ENCODE measurements at places on chromosomes 3 and 15.
A peak's percentile ranks its signal among the peaks of the same experiment; 100 is the strongest.

DNA sequence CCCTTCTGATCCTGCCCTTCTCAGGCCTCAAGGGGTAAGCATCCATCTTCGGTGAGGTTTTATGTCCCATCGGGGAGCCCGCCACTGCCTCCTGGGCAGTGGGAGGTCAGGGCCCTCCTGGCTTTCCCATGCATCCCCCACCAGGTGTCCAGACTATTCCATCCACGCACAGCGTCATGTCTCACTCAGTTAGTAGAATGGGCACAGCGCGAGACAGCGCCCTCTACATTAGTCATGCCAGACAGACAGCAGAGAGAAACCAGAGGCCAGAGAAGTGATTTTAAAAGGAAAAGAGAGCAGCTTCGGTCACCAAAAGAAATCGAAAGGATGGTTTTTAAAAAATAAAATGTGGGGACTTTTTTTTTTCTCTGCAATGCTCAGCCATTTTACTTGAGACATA, 49.8 kb downstream of the ZDHHC3 start:
- DNase-seq: peak; percentile 43

GRCh38 chr3:143000528-143000927, 842 bp upstream of the U2SURP start:
- no peak for DNase-seq

DNA sequence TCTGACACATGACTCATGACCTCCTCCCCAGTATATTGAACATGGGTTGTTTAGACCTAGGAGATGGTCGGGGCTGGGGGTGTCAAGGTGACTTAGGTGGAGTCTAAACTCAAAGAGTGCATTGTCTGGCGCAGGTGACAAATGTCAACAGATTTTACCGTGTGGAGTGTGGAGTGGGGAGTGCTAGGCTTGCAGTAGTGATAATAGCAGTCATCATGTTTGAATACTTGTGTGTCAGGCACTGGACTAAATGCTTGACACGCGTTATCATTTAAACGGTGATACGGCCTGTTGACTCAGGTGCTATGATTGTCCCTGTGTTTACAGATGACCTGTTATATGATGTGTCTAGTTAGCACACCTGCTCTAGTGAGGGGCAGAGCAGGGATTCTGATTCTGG, 30.8 kb downstream of the MUC20 start:
- DNase-seq: no peak

DNA sequence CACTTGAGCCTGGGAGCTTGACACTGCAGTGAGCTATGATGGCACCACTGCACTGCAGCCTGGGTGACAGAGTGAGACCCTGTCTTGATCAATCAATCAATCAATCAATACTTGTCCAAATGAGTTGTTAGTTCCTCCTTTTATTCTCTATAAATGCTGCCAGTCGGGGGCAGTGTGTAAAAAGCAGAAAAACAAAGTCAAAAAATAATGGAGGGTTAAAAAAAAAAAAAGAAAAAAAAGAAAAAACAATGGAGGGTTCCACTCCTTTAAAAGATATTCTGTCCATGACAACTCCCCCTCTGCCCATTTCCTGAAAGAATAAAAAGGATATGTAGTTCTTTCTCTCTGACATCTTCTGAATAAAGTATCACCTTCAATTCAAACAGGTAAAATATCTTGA, 1068.6 kb downstream of the FHIT start:
- DNase-seq: no peak

DNA sequence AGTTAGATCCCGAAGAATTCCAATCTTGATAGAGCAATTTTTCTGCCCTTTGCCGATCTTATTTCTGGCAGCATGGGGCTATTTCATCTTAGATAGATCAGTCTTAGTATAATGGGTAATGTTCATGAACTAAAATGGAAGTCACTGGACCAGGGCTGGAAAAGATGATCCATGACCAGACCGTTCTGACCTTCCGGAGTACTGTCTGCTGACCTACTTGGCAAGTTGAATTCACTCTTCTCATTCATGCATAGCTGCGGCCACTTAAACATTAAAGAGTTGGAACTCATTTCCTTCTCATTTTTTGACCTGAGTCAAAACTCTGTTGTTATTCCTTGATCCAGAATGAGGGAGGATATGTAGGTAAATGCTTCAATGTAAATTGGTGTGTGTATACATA, 32.5 kb downstream of the GMNC start:
- DNase-seq: no peak

- no peak for DNase-seq
Measured at GRCh38 chr3:153911116-153911515, 210.1 kb upstream of the ARHGEF26 start.

DNA sequence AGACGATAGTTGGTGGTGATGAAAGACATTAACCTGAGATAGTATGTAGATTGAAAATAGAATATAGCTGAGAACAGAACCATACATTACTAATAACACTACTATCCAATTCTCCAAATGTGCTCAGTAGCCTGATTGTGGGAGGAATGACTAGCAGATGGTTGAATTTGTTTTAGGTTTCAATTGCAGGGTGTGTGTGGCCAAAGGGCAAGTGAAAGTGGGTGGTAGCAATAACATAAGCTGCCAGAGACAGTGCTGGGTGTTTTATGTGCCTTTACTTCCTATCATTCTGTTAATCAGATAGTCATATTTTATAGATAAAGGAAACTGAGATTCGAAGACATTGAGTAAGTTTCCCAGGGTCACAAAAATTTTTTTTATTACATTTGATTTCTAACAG, 249.5 kb upstream of the ARL6 start:
- no peak for DNase-seq

GRCh38 chr3:156148946-156149381, 28.6 kb downstream of the KCNAB1 start:
- no peak for DNase-seq

- no peak for DNase-seq
Measured at GRCh38 chr3:61682671-61683548, 121.5 kb downstream of the PTPRG start.

- DNase-seq: peak; percentile 39
Measured at GRCh38 chr3:185280572-185281365, 26.9 kb upstream of the EHHADH start.

- DNase-seq: no peak
Measured at GRCh38 chr3:133840055-133840737, 34.6 kb downstream of the SRPRB start.

- no peak for DNase-seq
Measured at GRCh38 chr3:56939834-56940233, 120.6 kb upstream of the SPATA12 start.

- DNase-seq: peak; percentile 69
Measured at GRCh38 chr3:128969993-128970739, 23.7 kb downstream of the CFAP92 start.

- DNase-seq: no peak
Measured at GRCh38 chr3:72126441-72127223, 341.7 kb upstream of the PROK2 start.

DNA sequence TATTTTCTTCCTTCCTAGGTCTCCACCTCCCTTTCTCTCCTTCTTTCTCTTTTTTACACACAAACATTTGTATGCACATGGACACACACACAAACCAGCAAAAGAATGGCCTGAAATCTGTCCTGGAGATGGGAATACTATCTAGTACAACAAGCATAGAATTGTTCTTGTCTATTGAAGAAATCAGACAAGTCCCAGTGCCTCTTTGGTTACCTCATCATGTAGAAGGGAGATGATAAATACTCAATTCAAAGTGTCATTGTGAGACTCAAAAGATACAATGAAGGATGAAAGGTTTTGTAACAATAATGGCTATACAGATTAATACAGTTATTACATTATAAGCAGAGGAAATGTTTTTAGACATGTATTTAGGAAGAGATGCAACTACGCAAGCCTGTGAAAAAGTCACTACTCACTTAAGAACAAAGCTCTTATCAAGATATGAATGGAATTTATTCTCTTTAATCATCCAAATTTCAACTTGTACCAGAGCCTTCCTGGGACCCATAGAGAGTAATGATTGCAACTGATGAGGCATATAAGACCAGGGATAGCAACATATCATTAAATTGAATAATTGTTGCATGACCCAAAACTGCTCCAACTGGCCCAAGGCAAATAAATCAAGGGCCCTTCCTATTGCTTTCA, 43.2 kb downstream of the P3H2 start:
- DNase-seq: no peak

GRCh38 chr3:167787440-167787839, 51.9 kb downstream of the SERPINI1 start:
- no peak for DNase-seq

- DNase-seq: no peak
Measured at GRCh38 chr3:127145266-127145665, 47.7 kb upstream of the PRR23E start.

- no peak for DNase-seq
Measured at GRCh38 chr3:36906504-36907149, 38.2 kb downstream of the TRANK1 start.

- no peak for DNase-seq
Measured at GRCh38 chr3:161500068-161500796, 3.6 kb downstream of the OTOL1 start.

DNA sequence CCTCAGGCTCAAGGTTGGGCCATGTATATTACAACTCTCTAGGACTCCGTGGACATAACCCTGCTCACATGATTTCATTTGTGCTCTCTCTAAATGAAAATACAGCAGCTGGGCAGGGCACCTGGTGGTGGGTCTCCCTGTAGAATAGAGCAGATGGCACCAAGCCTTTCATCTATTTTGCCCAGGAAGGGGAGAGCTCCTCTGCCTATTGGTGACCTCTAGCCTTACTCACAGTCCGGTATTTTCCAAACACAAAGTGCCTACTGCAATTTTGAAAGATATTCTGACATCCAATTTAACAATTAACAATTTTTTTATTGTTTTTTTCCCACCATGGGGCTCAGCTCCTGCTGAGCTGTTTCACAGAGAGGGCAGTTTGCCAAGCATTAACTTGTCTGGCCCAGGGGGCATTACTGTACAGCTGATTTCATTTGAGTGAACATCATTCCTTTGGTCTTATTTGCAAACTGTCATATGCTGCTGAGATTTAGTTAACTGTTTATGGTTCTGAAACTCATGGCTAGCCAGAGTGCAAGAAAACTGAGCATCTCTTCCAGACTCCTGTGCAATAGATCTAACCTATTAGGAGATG, 474.0 kb downstream of the EPHB1 start:
- DNase-seq: no peak

DNA sequence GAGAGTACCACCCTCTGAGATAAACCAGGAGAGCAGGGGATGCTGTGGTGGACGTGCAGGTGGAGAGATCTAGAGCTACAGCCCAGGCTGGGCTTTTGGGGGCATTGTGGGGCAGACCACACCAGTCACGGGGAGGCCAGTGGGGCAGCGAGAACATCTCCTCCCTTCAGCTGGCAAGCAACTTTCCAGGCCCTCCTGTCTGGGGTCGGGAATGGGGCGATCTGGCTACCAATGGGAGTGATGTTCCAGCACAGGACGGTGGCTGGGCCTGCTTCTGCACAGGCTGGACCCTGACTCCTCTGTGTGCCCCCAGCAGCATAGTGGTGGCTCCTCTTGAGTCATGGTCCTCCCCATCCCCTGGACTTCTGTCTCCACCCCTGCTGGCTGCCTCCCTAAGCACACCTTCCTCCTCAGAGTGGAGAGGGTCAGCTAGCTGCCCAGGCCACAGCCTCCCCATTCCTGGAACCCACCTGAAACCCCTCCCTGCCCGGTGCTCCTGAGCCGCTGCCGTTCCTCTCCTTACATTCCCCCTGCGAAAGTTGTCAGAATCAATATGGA, 16.1 kb downstream of the IRAK2 start:
- DNase-seq: no peak

DNA sequence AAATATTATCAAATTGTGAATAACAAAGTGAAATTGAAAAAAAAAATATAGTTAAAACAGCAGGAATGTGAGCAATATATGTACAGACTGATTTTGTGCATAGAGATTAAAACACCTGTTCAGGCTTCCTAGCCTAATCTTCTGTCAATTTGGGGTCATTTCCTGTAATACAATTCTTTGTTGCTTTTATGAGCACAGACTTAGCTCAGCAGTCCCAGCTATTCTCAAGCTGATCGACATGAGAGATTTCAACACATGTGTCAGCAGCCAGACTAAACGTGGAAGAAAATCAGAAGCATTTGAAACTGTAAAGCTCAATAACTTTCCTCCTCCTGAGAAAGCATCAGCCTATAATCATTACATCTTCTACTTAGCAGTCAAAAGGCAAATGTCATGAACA, 1.6 kb upstream of the FHIT start:
- DNase-seq: no peak

GRCh38 chr3:16940769-16941700, 56.3 kb downstream of the PLCL2 start:
- no peak for DNase-seq

DNA sequence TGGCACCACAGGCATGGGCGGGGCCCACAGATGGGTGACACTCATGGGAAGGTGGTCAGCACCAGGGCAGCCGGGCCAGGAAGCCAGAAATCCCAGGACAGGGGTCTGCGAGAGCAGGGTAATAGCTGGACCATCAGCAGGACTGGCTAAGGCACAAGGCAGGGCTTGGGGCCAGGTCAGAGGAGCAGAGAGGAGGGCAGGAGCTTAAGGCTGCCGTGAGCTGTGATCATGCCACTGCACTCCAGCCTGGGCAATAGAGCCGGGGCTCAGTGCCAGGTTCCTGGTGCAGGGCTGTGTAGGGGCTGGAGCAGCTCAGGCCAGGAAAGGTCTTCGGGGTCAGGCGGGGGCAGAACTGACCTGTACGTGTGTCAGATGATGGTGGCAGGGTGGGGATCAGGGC, 64.2 kb upstream of the LINGO1 start:
- DNase-seq: no peak

- DNase-seq: no peak
Measured at GRCh38 chr3:59970376-59970775, 920.6 kb upstream of the CFAP20DC start.

DNA sequence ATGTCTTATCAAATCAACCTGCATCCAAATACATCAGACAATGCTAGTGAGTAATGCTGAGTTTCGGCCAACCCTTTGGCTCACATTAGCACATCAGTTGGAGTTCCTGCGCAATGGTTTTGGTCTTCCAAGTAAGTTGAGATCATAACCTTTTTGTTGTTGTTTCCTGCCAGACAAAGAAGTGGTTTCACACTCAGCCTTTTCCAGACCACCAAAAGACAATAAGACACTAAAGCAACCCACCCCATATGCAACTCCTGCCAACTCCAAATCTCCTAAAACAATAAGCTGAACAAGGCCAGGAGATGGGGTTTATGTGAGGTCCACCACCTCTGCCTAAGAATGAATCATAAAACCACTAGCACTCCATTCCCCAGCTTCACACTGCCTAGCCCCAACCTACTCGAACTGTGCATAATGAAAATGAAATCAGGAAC, 177.0 kb downstream of the ERC2 start:
- no peak for DNase-seq

- no peak for DNase-seq
Measured at GRCh38 chr3:175914785-175915184, 1055.7 kb downstream of the NAALADL2 start.

GRCh38 chr15:89662893-89663626, 7.8 kb upstream of the KIF7 start:
- no peak for DNase-seq

Measured in hematopoietic multipotent progenitor cell treated with erythropoietin and hydrocortisone succinate and interleukin-3 and kit ligand, for 15 days (in vitro differentiated cells).